ENCODE measurements at places on chromosomes 3 and 15.

- no peak for DNase-seq
Observed at GRCh38 chr3:107285197-107285596, 92.0 kb upstream of the CCDC54 start.

GRCh38 chr3:66425576-66426114, 75.2 kb downstream of the LRIG1 start:
- no peak for DNase-seq

GRCh38 chr3:13015286-13016082, 57.7 kb downstream of the IQSEC1 start:
- DNase-seq: peak; percentile 87

DNA sequence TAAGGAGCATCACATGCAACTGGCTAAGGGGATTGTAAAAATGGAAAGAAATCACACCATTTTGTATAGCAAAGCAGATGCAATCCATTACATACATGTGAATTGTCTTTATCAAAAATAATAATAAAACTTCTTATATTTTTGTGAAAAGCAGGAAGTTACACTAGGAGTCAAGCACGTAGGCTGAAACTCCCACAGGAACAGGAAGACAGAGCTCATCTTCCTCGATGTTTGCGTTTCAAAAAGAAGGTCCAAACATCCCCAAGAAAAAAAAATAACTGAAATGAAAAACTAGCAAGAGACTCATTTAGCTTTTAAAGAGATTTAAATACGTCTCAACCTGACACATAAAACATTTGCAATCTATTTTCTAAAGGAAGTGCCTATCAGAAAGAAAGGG, 106.6 kb downstream of the TGFBR2 start:
- DNase-seq: peak; percentile 25

Measured in suppressor macrophage treated with lipopolysaccharide for 4 hours (primary cell).